A549 treated with DMSO at 1 μM for 4 hours (cell line): ENCODE measurements at places on chromosomes 7 and 10. TPM values are rescaled to one million over a fixed set of nuclear protein-coding genes. Genes with fewer than 3 reads are reported as not detected.

Gene IFRD1
- 33.0 to 37.9 TPM (median 33.5 TPM) in 5 replicates for total RNA-seq

Gene ALOX5
- 0.13 to 0.66 TPM (median 0.28 TPM) in 5 replicates for total RNA-seq

Gene SLC18A2
- 0.03 to 0.08 TPM (median 0.05 TPM) in 4 of 5 replicates, not detected in the other for total RNA-seq

Gene ATP6V0A4
- 0.13 to 0.29 TPM (median 0.22 TPM) in 5 replicates for total RNA-seq

Gene ZNF22
- total RNA-seq, result 5.4 to 7.2 TPM (median 6.2 TPM) in 5 replicates

Gene IGF2BP3
- 20.7 to 26.6 TPM (median 25.1 TPM) in 5 replicates for total RNA-seq

Gene LRRC17
- total RNA-seq, result 0.05 to 0.10 TPM (median 0.08 TPM) in 3 of 5 replicates, not detected in the others

Gene ZNF488
- 11.3 to 15.0 TPM (median 13.0 TPM) in 5 replicates for total RNA-seq

Gene GJD4
- total RNA-seq, result not detected in 5 replicates

Gene CCAR1
- 58.0 to 71.3 TPM (median 65.5 TPM) in 5 replicates for total RNA-seq

Gene PPP1R9A
- total RNA-seq, result 3.0 to 5.8 TPM (median 5.6 TPM) in 5 replicates

Gene TCF7L2
- total RNA-seq, result 18.1 to 24.3 TPM (median 21.0 TPM) in 5 replicates

Gene RBAK
- total RNA-seq, result 6.0 to 7.3 TPM (median 6.6 TPM) in 5 replicates

Gene SAP25
- 0.28 to 0.88 TPM (median 0.68 TPM) in 4 of 5 replicates, not detected in the other for total RNA-seq

Gene PRKG1
- total RNA-seq, result 0.16 TPM in 1 of 5 replicates, not detected in the others

Gene MRLN
- not detected in 5 replicates for total RNA-seq

Gene NXPH1
- not detected in 5 replicates for total RNA-seq

Gene NAT16
- total RNA-seq, result 0.09 to 0.28 TPM (median 0.17 TPM) in 5 replicates

Gene CUZD1
- 0.94 to 1.9 TPM (median 1.3 TPM) in 5 replicates for total RNA-seq

Gene AOAH
- 0.06 to 0.13 TPM in 2 of 5 replicates, not detected in the others for total RNA-seq

Gene FAM25G
- total RNA-seq, result 0.65 to 1.8 TPM in 2 of 5 replicates, not detected in the others

Gene SLC26A3
- total RNA-seq, result not detected in 5 replicates

Gene KLF14
- total RNA-seq, result 0.05 TPM in 2 of 5 replicates, not detected in the others

Gene DNMBP
- 30.8 to 42.5 TPM (median 35.4 TPM) in 5 replicates for total RNA-seq

Gene ZNF775
- 4.1 to 7.5 TPM (median 5.7 TPM) in 5 replicates for total RNA-seq

Gene SLC26A5
- not detected in 5 replicates for total RNA-seq

Gene TUBB8
- 0.11 TPM in 1 of 5 replicates, not detected in the others for total RNA-seq

Gene RBM17
- total RNA-seq, result 104 to 133 TPM (median 124 TPM) in 5 replicates

Gene DAGLB
- total RNA-seq, result 21.1 to 28.4 TPM (median 26.1 TPM) in 5 replicates

Gene PAX2
- total RNA-seq, result 0.13 to 0.32 TPM (median 0.21 TPM) in 5 replicates

Gene WEE2
- total RNA-seq, result not detected in 5 replicates

Gene CFAP43
- total RNA-seq, result 0.16 to 0.28 TPM (median 0.21 TPM) in 5 replicates

Gene LIPJ
- not detected in 5 replicates for total RNA-seq

Gene CD36
- total RNA-seq, result 0.07 to 0.21 TPM (median 0.09 TPM) in 4 of 5 replicates, not detected in the other

Gene NYAP1
- 0.52 to 1.1 TPM (median 0.85 TPM) in 5 replicates for total RNA-seq

Gene UNCX
- total RNA-seq, result 0.07 to 0.08 TPM in 2 of 5 replicates, not detected in the others

Gene PTF1A
- total RNA-seq, result not detected in 5 replicates

Gene MMD2
- not detected in 5 replicates for total RNA-seq

Gene KDM7A
- 2.6 to 3.8 TPM (median 3.4 TPM) in 5 replicates for total RNA-seq

Gene MOGAT3
- not detected in 5 replicates for total RNA-seq

Gene RASSF4
- 1.2 to 1.7 TPM (median 1.5 TPM) in 5 replicates for total RNA-seq

Gene HOXA1
- 2.3 to 4.4 TPM (median 3.6 TPM) in 5 replicates for total RNA-seq

Gene CCDC172
- total RNA-seq, result not detected in 5 replicates

Gene TRIM73
- 2.3 to 3.1 TPM (median 2.5 TPM) in 5 replicates for total RNA-seq

Gene ZNF727
- total RNA-seq, result not detected in 5 replicates

Gene TMEM236
- total RNA-seq, result 0.03 to 0.12 TPM (median 0.07 TPM) in 5 replicates
